ENCODE measurements at places on chromosomes 7 and 10. TPM values are rescaled to one million over a fixed set of nuclear protein-coding genes. Genes with fewer than 3 reads are reported as not detected.

Gene AP3M1
- total RNA-seq: 29.9 TPM

Gene TRPV5
- total RNA-seq: not detected

Gene FOXP2
- under 0.01 TPM for total RNA-seq

Gene MARVELD1
- 11.2 TPM for total RNA-seq

Gene TCAF2
- total RNA-seq: 5.2 TPM

Gene DLX6
- not detected for total RNA-seq

Gene CYCS
- 41.3 TPM for total RNA-seq

Gene KBTBD2
- 48.8 TPM for total RNA-seq

Gene TMEM196
- total RNA-seq: not detected

Gene CPA2
- not detected for total RNA-seq

Gene AFAP1L2
- 1.9 TPM for total RNA-seq

Data from endothelial cell of coronary artery (primary cell).